ENCODE measurements at places on chromosomes 6 and 20. TPM values are rescaled to one million over a fixed set of nuclear protein-coding genes. Genes with fewer than 3 reads are reported as not detected.

- DNase-seq = no peak
Observed at GRCh38 chr6:143007646-143008045, 53.0 kb upstream of the AIG1 start.

- DNase-seq = no peak
Observed at GRCh38 chr20:62352402-62353288, 14.5 kb downstream of the LAMA5 start.

- DNase-seq = peak; percentile 28
Observed at GRCh38 chr20:37914672-37915433, 11.9 kb downstream of the VSTM2L start.

DNA sequence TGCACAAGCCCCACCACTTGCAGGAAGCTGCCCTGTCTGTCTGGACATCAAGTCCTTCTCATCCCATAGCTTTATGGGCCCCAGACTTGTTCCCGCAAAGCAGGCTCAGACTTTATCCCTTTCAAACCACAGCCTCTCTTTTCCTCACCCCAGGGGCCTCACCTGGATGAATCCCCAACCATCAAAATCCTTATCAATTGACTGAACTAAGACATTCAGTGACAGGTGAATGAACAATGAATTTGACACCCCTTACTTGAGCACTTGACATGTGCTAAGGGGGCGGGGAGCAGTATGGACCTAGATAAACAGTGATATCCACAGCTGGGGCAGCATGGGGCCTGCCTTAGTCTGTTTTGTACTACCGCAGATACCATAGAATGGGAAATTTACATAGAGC is 5.0 kb downstream of the RAB44 start:
- no peak for DNase-seq

DNA sequence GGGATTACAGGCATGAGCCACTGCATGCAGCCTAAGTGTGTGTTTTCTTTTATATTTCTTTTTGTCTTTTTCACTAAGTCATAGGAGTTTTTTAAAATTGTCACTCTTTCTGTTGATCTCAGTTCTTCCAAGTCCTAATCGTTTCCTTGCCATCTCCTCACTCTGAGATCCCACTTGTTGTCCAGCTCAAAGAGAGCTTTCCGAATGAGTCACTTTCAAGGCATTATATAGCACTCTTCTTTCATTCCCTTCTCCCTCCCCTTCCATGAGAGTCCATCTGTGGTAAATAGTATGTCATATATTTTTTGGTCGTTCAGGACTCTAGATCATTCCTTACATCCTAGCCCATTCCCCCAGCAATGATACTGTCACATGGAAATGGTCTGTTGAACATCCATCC is 4.3 kb downstream of the VAPB start:
- no peak for DNase-seq

GRCh38 chr6:68400396-68400795 is 234.7 kb upstream of the ADGRB3 start:
- no peak for DNase-seq

Gene BPIFB2
- not detected for total RNA-seq

Gene ABHD16B
- not detected for total RNA-seq

Gene TMEM200A
- not detected for total RNA-seq

Gene NKAIN4
- total RNA-seq = not detected

Measured in activated naive CD4-positive, alpha-beta T cell treated with anti-CD3 and anti-CD28 coated beads for 36 hours (primary cell).